Smooth muscle cell of trachea (primary cell): ENCODE measurements at places on chromosomes 12 and 14. TPM values are rescaled to one million over a fixed set of nuclear protein-coding genes. Genes with fewer than 3 reads are reported as not detected.

SLC5A8 gene
- total RNA-seq = not detected in 2 replicates

NOXRED1 gene
- 0.17 and 1.0 TPM in 2 replicates for total RNA-seq

TNFAIP2 gene
- total RNA-seq = 64.1 and 190 TPM in 2 replicates

ZNF10 gene
- total RNA-seq = 12.1 and 14.4 TPM in 2 replicates

FAM186B gene
- 0.29 and 0.99 TPM in 2 replicates for total RNA-seq
